ENCODE measurements at places on chromosomes 3 and 15.

- DNase-seq: no peak
These were observed 490.8 kb downstream of the MCTP2 start for GRCh38 chr15:94722024-94722636.

DNA sequence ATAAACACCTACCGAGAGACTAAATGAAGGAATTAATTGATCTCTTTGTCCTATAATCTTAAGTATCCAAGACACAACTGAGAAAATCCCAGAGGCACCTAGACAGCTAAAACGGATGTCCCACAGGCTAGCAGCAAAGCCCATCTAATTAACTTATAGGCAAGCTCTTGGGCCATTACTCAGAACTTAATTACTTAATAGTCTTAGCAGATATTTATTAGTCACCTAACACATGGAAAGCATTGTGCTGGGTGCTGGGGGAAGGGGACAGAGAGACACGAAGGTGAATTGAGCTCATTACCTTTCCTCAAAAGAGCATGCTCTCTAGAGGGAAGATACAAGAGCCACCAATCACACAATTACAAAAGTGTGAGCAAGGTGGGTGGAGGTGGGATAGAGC, 189.8 kb upstream of the PROK2 start:
- DNase-seq: no peak

- no peak for DNase-seq
These were observed 55.5 kb upstream of the AGTR1 start for GRCh38 chr3:148642214-148642613.

DNA sequence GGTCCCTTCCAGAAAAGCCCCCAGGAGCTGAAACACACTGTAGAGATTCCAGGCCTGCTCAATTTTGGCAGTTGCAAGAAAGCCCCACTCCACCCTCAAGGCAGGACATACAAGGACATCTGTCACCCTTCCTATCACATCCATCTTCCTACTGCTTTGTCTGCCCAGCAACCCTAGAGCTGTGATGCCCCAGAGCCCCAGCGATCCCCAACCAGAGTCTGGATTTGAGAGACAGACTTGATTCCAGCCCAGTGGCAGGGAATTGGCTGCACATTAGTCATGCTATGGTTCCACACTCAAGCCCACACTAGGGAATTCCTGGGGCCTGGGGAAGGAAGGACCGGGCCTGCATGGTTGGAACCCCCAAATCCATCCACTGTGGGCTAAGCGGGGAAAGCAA, 56.8 kb downstream of the ATP2B2 start:
- no peak for DNase-seq

DNA sequence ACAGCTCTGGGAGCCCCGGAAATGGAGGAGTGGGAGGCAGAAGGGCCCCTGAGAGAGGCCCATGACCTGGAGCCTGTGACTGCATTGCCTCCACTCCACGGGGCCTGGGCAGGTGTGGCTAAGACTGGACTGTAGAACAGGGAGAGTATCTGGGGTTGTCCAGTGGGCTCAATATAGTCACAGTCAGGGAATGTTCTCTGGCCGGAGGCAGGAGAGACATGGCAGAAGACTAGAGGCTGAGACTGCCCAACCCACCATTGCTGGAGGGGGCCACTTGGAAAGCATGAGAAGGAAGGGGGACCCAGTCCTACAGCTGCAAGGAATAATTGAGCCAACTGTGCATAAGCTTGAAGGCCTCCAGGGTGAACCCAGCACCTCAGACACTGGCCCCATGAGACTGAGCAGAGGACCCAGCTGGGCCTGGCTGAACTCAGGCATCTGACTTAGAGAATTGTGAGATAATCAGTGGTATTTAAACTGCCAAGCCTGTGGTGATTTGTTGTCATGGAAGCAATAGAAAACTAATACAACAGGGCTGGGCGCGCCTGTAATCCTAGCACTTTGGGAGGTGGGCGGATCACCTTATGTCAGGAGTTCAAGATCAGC, 33.1 kb downstream of the NIPA2 start:
- DNase-seq: no peak

DNA sequence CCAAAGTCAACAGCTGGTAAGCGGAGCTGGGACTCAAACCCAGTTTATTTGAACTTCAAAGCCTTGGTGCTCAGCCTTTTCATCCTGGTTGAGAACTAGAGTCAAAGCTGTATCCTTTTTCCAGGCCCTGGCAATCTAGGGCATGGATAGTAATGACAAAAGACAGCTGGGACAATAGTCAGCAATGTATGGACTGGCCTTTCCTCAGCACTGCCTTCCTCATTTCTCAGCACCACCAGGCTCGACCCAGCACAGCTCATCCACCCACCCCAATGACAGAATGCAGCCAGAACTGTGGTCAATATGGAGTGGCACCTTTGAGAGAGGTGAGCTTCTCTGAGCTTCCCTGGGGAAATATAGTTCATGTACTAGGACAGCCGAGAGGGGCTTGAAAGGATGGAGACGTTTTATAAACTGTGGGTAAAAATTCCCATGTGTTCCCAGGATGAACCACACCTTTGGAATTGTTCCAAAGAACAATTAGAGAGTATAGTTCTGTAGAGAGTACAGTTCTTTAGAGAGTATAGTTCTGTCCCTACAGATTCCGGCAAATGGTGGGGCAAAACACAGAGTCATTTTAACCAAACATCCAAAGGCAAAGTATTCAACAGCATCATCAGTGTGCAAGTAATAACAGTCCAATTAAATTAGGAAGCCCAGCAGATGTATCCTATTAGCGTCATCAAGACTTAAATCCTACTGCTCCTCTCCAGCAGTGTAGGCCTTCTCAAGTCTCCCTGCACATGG, 30.2 kb upstream of the IREB2 start:
- DNase-seq: no peak

GRCh38 chr3:39433642-39434041, 27.1 kb downstream of the RPSA start:
- DNase-seq: no peak

DNA sequence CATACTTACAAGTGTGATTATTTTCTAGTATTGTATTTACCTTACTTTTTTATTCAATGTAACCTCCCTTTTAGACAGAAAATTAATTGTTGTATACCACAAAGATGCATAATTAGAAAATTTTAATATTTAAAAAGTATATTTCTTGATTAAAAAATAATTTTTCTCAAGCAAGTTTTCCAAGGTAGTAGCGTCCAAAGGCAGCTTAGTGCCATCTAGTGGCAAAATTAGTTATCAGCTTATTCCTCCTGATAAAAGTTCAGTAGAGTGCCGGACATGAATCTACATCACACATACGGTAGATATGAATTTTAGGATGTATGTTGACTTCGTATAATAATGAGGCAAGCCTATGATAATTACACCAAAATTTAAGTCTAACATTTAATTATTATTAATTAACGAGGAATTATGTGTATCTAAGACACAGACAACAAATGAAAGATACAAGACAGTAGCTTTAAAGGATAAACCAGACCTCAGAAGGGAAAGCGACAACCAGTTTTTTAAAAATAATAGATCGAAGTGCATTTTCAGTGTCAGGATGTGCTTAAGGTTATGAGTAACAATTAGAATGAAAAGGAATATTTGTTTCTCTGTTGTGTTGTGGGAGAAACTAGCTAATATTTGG, 405.9 kb downstream of the ROBO1 start:
- no peak for DNase-seq

- DNase-seq: no peak
These were observed 19.4 kb downstream of the RASGRP1 start for GRCh38 chr15:38545179-38545578.

DNA sequence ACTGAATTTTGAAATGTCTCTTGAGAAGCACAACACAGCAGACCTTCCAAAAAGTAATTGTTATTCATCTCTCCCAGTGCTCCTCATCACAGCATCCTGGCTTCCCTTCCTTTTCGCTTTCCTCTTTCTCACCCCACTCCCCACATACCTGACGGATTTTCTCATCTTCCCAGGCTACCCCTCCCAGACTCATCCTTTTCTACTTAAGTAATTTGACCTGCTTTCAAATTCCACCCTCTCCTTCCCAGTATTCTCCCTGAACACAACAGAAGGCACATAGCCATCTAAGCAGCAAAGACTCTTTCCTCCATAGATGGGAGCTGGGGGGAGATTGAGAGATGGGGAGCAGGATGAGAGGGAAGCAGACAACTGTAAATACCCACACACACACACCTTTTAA, 187.1 kb upstream of the STT3B start:
- no peak for DNase-seq

DNA sequence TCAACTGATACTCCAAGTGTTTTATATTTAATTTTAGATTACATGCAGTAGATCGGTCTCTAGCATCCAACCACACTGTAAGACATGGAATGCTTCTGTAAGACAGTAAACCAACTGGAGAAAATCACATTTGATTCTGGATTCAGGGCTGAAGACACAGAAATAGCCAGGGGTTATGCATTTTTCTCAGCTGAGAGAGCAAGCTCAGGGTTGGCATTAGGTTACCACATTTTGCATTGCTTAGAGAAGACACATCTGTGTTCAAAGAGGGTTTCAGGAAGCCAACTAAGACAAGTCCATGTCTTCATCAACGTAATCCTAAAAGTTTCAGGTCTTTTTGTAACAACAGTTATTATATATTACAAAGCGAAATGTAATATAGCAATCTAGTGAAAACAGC, 27.7 kb upstream of the UNC13C start:
- DNase-seq: no peak

- DNase-seq: no peak
These were observed 6.4 kb upstream of the TBC1D2B start for GRCh38 chr15:78083687-78084448.

DNA sequence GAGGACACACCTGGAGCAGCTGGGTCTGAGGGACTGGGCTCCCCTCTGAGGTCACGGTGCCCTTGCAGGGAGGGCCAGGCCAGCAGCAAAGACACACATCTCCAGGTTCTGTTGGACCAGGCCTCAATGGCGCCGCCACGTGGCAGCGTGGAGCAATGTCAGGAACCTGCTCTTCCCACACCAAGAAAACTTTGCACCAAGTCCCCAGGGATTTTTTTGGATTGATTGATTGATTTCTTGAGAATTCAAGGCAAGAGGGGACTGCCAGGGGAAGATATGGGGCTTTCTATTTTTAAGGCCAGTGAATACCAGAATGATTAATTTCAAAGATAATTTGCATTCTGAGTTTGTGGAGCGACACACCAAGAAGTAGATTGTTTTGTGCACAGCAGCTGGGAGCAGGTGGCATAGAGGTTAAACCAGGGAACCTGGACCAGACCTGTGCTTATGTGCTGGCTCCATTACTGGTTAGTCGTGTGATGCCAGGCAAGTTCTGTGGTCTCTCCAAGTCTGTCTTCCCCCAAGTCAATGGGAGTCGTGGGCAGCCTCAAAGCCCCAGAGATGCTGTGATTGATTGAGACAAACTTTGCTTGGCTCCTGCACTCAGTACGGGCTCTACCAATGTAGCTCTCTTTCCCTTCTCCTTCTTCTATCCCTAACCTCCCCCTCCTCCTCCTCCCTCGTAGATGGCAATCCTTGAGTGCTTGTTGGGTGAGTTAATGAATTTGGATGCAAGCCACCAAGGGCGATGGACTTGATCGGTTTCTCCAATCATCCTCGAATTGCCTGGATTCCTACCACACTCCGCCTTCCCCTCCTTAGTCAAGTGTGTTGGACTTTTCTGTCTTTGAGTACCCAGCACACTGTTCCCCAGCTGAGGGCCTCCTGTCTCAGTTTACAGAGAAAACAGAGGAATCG, 96.2 kb upstream of the TRPM1 start:
- no peak for DNase-seq
